Coronary artery (tissue), 2 donors: ENCODE measurements at places on chromosomes 1 and 21.

DNA sequence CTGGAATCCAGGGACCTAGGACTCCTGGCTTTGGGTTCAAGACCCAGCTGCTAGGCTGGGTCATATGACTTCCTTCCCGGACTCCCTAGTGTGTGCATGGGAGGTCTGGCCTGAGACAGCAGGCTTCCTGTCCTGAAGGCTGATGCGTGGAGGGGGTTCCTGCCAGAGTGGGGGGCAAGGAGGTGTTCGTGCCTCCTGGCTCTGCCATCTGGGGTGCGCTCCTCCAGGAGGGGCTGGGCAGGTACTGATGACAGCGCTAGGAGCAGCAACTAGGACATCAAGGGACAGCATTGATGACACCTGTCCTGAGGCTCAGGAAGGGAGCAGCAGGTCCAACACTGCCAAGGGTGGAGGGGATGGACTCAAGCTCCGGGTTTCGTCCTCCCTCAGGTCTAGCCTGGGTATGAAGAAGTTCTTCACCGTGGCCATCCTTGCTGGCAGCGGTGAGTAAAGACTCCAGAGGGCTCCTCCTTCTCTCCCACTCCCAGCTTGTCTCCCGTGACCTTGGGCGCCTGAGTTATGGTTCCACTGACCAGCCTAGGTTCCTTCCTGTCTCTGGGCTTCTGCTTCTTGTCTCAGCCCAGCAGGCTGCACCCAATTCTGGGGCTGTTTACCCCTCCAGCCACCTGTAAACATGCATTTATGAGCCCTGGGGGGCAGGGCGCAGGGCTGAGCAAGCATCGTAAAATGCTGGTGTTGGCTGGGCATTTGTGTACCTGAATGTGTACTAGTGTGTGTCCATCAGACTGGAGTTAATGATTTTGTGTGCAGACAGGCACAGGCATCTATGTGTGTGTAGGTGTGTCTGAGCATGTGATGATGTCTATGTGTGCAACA lies 871 bp downstream of the PLA2G2F start:
- peak; percentile 61 for DNase-seq

- no peak for DNase-seq
Measured at GRCh38 chr1:205373022-205373797, 16.5 kb upstream of the KLHDC8A start.

GRCh38 chr21:41932576-41933312 lies 21.1 kb downstream of the C2CD2 start:
- DNase-seq: no peak

GRCh38 chr1:153375511-153375910 lies at the start of gene S100A12:
Gene S100A12 (minus strand): TSS chr1:153375621. CDS start chr1:153374592, 1,029 bp downstream.
- DNase-seq: peak; percentile 49

DNA sequence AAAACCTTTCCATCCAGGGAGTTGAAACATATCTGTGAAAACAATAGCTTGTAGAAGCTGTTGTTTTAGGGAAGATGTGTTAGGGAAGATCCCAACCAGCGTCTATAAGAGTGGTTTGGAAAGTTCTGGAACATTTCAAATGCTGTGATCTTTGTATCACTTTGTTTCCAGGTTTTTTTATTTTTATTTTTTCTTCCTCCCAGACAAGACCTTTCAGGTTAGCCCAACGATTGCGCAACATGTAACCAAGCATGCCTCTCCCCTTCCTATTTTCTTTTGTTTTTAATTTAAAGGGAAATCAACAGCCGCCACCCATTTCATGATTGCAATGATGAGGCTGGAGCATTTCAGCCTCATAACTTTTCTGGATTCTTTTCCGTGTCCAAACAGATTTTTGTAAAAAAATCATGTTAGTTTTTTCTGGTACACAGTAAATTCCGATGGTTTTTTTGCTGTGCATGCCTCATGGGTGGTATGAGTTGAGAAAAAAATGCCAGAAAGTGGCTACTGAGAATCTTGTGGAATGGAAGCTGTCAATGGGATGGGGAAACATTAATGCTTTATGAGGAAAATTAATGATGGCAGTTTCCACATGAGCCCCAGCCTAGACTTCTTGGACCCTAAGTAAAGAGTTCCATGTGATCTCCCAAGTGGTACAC lies 109.3 kb downstream of the RUNX1 start:
- DNase-seq: no peak

DNA sequence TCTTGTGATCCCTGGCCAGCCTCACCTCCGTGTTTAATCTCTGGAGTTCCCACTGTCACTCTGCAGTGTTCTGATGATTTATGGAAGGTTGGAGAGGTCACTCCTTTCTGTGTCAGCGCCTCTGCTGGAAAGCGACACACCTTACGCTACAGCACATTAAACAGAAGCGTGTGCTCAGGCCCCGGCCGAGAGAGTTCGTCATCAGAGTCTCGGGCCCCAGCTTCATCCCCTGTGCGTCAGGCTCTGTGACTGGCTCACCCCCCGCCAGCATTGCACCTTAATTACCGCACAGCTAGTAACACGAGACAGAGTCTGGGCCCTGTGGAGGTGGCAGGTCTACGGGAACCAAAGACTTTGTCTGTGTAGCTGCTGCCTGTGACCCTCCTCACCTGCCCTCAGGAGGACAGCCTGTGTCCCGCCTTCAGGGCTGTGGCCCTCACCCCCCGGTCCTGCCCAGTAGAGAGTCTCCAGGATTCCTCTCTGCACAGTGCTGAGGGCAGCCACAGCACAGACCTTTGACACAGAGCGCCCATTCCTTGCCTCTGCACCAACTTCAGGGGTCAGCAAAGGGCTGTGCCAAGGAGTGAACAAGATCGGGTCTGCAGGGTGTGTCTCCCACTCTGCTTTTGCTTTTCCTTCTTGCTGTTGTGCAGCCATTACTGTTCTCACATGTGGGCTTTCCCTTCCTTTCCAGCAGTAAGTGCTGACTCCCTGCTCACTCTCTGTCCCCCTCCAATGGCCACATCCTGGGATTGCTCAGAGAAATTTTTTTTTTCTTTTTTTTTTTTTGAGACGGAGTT lies 157.6 kb downstream of the PGBD5 start:
- no peak for DNase-seq

- peak; percentile 76 for DNase-seq
Measured at GRCh38 chr1:234776256-234776875, 166.4 kb upstream of the IRF2BP2 start.

- no peak for DNase-seq
Measured at GRCh38 chr1:205448540-205449253, 7.1 kb downstream of the BLACAT1 start.

DNA sequence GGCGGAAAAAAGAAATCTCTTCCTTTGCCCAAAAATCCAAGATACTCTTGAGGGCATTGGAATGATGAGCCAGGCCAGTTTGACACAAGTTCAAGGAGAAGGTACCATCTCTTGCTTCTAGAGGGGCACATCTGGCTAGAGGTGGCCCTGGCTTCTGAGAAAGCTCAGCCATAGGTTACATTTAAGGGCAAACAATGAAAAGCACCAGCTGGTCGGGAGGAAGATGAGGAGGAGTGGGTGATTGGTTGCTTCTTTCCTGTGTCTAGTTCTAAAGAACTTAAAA lies 132.0 kb downstream of the DHRS3 start:
- no peak for DNase-seq

DNA sequence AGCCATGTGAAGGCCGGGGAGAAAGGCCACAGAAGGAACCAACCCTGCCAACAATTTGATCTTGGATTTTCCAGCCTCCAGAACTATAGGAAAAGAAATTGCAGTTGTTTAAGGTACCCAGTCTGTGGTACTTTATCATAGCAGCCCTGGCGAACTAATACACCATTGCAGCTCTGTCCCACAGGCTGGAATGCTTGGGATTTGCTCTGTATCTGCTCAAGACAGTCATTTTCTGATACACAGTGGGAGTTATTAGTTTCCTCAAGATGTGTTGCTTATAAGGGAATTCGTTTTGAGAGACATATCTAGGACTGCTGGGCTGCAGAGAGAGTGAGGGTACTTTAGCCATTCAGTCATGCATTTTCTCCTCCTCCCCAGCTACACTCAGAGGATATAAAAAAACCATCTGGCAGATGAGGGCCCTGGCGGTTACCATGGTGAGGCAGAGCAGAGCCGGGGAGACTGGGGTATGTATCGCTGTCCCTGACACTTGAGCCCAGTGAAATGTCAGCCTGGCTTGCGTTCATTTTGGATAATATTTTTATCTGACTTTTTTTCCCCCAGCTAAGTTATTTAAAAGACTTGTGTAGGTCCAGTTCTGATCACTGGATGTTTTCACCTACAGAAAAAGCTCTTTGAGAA lies 104.6 kb downstream of the DIRAS3 start:
- no peak for DNase-seq

DNA sequence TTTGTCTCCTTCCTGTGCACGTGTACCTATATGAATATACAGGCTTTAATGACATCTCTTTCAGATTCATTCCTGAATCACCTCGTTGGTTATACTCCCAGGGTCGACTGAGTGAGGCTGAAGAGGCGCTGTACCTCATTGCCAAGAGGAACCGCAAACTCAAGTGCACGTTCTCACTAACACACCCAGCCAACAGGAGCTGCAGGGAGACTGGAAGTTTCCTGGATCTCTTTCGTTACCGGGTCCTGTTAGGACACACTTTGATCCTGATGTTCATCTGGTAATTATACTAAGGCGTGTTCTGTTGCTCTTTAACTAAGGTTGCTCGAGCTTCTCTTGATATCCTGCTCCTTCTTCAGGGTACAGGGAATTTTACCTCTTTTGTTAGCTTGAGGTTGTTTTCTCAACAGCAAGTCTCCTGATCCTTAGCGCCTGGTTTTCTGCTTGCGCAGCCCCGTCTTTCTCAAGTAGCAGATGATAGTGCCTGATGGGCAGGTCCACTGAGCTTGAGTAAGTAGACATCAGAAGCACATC lies 55.1 kb downstream of the SLC22A15 start:
- no peak for DNase-seq

GRCh38 chr1:80054129-80054528 lies 1047.6 kb upstream of the ADGRL4 start:
- no peak for DNase-seq

- no peak for DNase-seq
Measured at GRCh38 chr1:156491151-156491949, 9.2 kb downstream of the MEF2D start.

DNA sequence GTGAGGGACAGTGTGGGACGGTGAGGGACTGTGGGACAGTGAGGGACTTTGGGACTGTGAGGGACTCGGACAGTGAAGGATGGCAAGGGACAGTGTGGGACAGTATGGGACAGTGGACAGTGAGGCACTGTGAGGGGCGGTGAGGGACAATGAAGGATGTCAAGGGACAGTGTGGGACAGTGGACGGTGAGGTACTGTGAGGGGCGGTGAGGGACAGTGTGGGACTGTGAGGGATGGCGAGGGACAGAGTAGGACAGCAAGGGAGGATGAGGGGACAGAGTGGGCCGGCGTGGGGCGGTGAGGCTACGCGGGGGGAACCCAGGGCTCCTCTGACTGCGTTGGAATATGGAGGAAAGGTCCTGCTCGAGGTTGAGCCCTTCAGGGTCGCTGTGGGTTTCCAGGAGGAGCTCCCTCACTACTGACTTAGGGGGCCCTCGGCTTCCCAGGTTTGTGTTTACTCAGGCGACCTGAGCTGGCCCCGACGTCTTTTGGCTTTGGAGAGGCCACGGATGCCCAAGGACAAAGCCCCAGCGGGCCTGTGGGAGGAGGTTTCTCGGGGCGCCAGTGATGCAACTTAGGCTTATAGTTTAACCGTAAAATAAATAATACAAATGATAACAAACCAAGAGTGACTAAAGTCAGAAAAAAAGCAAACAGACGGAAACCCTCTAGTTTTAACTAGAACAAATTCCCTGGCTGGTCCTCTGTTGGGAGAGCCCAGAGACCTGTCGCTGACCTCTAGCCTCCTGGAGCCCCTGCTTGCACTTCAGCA lies 1.1 kb upstream of the ERRFI1 start:
- DNase-seq: peak; percentile 84
